ENCODE measurements at places on chromosomes 7 and 10.
A peak's percentile ranks its signal among the peaks of the same experiment; 100 is the strongest.

GRCh38 chr10:129879655-129880054 lies 84.4 kb downstream of the EBF3 start:
- DNase-seq = no peak

DNA sequence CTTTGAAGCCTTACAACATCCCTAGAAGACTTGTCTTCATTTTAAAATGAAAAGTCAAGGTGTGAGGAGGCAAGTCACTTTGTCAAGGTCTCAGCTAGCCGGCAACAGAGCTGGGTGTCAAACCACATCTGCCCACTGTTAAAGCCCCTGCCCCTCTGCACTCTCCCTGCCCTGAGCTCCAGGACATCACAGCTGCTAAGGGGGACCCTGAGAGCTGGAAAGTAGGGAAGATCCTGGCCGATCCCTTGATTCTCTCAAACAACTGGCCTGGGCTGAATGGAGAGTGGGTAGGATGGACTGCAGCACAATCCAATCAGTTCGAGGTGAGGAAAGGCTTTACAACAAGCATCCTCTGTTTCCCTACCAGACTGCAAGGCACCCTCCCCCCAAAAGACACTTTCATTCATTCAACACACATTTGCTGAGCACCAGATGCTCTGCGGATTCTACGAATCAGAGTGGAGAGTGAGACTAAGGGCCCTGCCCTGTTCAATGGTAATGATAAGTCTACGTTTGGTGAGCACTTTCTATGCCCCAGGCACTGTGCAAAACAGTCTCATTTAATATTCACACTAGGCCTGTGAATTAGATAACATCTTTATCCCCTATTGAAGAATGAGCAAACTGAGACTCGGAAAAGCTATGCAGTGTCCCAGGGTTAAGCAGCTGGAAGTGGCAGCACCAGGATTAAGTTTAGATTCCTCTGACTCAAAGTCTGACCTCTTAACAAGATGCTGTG lies 148.1 kb downstream of the HERPUD2 start:
- DNase-seq = no peak

GRCh38 chr10:97361537-97361901 lies 27.0 kb upstream of the FRAT2 start:
- peak; percentile 57 for DNase-seq

DNA sequence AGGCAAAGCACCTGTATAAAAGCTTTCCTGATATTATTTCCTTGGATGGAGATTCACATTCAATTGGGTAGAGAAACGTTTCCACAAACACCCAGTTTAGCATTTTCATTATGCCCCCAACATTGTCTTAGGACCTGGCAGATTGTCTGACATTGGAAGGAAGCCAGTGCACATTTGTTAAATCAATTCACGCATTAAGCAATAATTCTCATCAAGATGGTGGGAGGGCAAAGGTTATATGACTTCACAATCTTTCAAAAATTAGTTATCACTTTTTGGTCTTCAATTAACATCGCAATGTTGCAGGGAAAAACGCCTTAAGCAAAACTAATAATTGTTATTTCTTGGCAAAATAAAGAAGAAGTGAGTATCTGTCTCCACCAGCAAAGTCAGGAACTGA lies 16.4 kb downstream of the OPALIN start:
- DNase-seq = no peak

GRCh38 chr10:96719200-96719599 lies 1.1 kb downstream of the PIK3AP1 start:
- no peak for DNase-seq

DNA sequence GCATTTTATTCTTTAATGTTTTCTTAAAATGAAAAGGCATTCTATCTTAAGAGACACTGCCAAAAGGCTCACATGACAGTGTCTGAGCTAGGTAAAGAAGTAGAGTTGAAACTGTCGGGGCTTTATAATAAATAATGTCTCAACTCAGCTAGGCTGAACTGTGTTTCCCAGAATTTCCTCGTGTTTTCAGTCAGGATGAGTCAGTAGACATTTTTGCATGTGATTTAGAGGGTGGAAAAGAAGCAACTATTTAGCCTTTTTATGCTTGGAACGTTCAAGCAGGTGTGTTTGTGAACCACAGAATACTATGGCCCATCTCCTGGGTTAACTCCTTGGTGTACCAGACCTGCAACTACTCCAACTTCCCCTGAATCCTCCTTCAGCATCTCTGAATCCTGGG lies 23.4 kb upstream of the LIPA start:
- DNase-seq = peak; percentile 19

GRCh38 chr7:99928994-99929729 lies at the start of gene GJC3:
Gene GJC3, minus strand, starts transcription at chr7:99929620. Its CDS starts 0 bp downstream, at chr7:99929620.
- peak; percentile 77 for DNase-seq

- DNase-seq = no peak
Measured at GRCh38 chr10:4456776-4457175, 369.2 kb upstream of the AKR1E2 start.

DNA sequence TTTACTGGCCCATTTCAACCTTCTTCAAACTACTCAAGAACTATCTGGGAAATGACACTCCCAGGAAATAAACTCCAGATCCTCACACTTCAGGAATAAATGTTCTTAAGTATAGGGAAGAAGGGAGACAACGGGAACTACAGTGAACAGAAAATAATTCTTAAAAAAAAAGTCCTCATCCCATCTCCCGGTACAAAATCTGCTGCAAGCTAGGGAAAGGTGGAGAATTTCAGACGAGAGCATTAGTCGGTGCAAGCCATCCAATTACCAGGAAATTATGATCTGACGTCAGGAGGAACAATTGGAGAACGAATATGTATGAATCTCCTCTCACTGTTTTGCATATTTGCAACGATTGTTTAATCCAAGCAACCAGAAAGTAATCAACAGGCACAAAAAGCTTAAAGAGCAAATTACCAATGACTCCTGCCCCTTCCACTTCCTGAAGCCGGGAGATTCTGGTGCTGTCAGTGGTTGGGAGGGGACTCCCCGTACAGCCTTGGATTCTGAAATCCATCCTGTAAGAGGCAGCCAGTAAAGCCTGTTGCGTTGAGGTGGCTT lies 15.1 kb upstream of the GATA3 start:
- DNase-seq = no peak

Measured in lung microvascular endothelial cell (primary cell).